ENCODE measurements at places on chromosomes 3 and 15. TPM values are rescaled to one million over a fixed set of nuclear protein-coding genes. Genes with fewer than 3 reads are reported as not detected.
A peak's percentile ranks its signal among the peaks of the same experiment; 100 is the strongest.

PPIB gene
- total RNA-seq, result 289 TPM

RASGRP1 gene
- 0.60 TPM for total RNA-seq

NCEH1 gene
- 26.0 TPM for total RNA-seq

CAMKV gene
- total RNA-seq, result 0.19 TPM

C2CD4A gene
- total RNA-seq, result 2.3 TPM

LEKR1 gene
- 0.88 TPM for total RNA-seq

- no peak overlapping the region for H3K4me3 ChIP-seq
- H3K27ac ChIP-seq, result peak overlapping the region; percentile 7
- peaks cover 6% of the 10 kb centered on the region for H3K4me1 ChIP-seq
- no peak for DNase-seq
- H3K36me3 ChIP-seq, result no peaks in the 10 kb centered on the region
Measured at GRCh38 chr3:171840811-171841619, 2.1 kb upstream of the TMEM212 start.

GRCh38 chr3:67569324-67569723 lies 85.1 kb downstream of the SUCLG2 start:
- H3K4me3 ChIP-seq, result no peak overlapping the region
- H3K27ac ChIP-seq, result no peak overlapping the region
- no peaks in the 10 kb centered on the region for H3K4me1 ChIP-seq
- no peaks in the 10 kb centered on the region for H3K36me3 ChIP-seq
- no peaks in the 10 kb centered on the region for H3K27me3 ChIP-seq

- H3K4me3 ChIP-seq, result no peak overlapping the region
- H3K36me3 ChIP-seq, result no peaks in the 10 kb centered on the region
- H3K27me3 ChIP-seq, result no peaks in the 10 kb centered on the region
- H3K27ac ChIP-seq, result no peak overlapping the region
- DNase-seq, result no peak
Measured at GRCh38 chr3:37598808-37599581, 262.7 kb upstream of the CTDSPL start.

DNA sequence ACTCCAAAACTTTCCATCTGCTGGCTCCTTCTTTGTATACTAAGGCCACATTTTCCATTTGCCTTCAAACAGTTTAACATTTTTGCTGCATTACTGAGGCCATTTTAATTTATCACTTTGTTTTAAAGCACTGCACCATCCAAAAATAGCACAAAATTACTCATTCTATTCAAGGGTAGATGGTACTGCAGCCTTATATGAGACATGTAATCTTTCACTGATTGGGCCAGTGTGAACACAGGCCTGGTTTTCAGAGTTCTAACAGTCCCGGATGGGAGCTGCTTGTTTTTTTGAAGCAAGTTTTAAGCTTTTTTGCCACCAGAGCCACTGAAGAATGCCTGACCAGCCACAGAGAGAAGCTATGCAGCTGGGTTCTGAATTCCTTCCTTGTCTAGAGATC lies 172.3 kb upstream of the TSC22D2 start:
- no peak overlapping the region for H3K27ac ChIP-seq
- no peaks in the 10 kb centered on the region for H3K27me3 ChIP-seq
- no peaks in the 10 kb centered on the region for H3K36me3 ChIP-seq
- no peaks in the 10 kb centered on the region for H3K4me1 ChIP-seq
- DNase-seq, result no peak

DNA sequence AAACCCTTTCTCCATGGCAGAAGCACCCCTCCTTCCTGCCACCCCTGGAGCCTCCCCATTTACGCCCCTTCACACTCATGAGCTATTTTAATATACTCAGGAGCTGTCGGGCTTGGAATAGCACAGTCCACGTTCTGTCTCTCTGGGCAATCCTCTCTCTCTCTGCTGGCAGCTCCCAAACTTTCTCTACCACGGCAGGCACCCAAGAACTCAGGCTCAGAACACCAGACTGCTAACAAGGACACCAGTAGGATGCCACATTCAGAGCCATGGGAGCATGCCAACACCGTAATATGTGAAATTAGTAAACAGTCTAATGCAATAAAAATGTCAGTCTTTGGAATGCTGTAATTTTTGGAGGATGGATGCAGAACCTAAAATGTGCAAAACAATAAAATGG lies 19.3 kb downstream of the TNFAIP8L3 start:
- no peaks in the 10 kb centered on the region for H3K36me3 ChIP-seq
- H3K4me1 ChIP-seq, result no peaks in the 10 kb centered on the region
- H3K27me3 ChIP-seq, result no peaks in the 10 kb centered on the region
- H3K4me3 ChIP-seq, result no peak overlapping the region
- no peak for DNase-seq
- no peak overlapping the region for H3K27ac ChIP-seq

DNA sequence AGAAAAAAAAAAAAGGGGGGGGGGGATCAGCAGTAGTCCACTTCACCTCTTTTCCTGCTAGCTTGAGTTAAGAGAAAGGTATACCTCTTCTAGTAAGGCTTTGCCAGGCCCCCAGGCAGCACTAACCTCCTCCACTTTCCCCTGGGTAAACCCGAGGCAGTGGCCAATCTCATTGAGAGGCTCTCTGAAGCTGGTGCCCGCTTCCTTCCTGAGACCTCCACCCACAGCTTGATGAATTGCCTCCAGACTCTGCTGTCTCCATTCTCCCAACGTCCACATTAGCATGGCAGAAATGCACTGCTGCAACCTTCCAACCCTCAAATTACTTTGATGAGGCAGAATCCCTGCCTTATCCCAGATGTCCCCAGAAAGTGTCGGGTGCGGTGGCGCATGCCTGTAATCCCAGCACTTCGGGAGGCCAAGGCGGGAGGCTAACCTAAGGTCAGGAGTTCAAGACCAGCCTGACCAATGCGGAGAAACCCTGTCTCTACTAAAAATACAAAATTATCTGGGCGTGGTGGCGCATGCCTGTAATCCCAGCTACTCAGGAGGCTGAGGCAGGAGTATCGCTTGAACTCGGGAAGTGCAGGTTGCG lies 15.3 kb downstream of the RLBP1 start:
- H3K4me1 ChIP-seq, result peaks cover 5% of the 10 kb centered on the region
- H3K36me3 ChIP-seq, result no peaks in the 10 kb centered on the region
- DNase-seq, result no peak
- no peak overlapping the region for H3K4me3 ChIP-seq
- H3K27me3 ChIP-seq, result no peaks in the 10 kb centered on the region

DNA sequence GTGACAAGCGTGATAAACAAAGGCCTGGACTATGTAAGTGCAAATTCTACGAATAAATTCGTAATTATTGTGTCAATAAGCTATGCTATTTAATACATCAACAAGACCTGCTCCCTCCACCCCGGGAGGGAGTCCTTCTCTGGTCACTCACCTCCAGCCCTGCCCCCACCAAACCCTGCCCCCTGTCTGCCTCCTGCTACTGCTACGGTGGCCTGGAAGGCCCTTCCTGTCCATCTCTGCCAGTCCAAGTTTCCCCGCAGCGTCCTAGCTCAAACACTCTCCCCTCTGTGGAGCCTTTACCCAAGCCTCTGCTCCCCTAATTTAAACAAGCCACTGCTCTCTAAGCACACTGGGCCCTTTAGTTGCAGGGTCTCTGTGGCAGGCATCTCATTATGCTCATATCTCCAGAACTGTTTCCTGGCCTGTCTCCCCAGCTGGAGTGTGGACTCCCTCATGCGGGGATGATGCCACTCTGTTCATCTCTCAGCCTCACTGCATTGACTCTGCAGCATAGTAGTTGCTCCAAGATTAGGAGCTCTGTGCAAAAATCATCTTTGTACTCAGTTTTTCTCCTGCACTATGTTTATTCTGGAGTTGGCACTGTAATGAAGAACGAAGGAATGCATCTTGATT lies 241.2 kb downstream of the NTRK3 start:
- no peak overlapping the region for H3K27ac ChIP-seq
- no peaks in the 10 kb centered on the region for H3K36me3 ChIP-seq
- DNase-seq, result no peak
- no peaks in the 10 kb centered on the region for H3K27me3 ChIP-seq

GRCh38 chr3:50264383-50264963 lies 4.5 kb upstream of the SEMA3B start:
- peak overlapping the region; percentile 93 for H3K27ac ChIP-seq
- DNase-seq, result peak; percentile 76
- H3K36me3 ChIP-seq, result no peaks in the 10 kb centered on the region
- peaks cover 21% of the 10 kb centered on the region for H3K4me1 ChIP-seq
- H3K4me3 ChIP-seq, result no peak overlapping the region

DNA sequence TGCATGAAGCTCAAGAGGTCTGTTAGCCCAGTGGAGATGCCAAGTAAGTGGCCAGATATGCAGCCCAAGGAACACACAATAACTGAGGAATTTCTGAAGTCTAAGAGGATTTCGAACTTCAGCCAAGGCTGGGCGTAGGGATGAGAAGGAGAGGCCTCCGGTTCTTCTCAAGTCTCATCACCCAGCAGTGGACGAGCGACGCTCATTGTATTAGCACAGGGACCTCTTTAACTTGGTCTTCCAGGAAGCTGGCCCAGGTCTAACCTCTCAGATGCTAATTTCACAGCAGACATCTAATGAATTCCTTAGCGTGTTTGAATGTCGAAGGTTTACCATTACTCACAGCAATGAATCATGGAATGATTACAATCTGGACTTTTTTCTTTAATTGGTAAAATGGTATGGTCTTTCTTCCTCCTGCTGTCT lies 85.0 kb downstream of the HES1 start:
- H3K4me1 ChIP-seq, result no peaks in the 10 kb centered on the region
- H3K36me3 ChIP-seq, result no peaks in the 10 kb centered on the region
- no peak overlapping the region for H3K4me3 ChIP-seq
- no peak overlapping the region for H3K27ac ChIP-seq

DNA sequence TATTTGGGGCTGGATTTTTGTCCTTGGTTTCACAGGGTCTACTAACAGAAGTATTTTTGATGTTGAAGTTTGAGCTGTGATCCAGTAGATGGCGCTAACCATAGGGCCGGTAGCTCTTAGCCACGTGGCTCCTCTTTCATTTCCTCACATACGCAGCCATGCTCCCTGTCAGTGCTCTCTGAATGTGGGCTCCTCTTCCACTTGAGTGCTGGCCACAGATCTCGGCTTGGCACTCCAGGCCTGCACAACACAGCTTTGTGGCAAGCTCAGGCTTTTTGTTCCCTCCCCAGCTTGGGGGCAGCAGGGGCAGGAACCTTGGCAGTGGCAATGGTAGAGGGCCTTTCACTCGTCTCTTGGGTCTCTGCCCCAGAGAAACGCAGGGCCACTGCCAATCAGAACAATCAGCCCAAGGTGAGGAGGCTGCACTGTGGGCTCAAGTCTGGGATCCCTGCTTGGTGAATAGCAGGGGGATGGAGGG lies 18.6 kb upstream of the DNAAF4 start:
- H3K4me1 ChIP-seq, result no peaks in the 10 kb centered on the region
- H3K36me3 ChIP-seq, result no peaks in the 10 kb centered on the region
- no peaks in the 10 kb centered on the region for H3K27me3 ChIP-seq
- no peak overlapping the region for H3K27ac ChIP-seq

DNA sequence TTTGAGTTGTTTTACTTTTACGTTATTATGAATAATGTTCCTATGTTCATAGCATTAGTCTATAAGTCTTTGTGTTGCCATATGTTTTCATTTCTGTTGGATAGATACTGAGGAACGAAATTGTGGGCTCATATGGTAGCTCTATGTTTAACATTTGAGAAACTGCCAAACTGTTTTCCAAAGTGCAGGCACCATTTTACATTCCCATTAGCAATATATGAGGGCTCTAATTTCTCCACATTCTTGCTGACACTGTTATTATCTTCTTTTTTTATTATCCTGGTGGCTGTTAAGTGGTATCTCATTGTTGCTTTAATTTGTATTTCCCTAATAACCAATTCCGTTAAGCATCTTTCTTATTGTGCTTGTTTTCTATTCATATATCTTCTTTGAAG lies 1.8 kb upstream of the PIK3R4 start:
- H3K27ac ChIP-seq, result no peak overlapping the region
- H3K4me3 ChIP-seq, result no peak overlapping the region
- H3K27me3 ChIP-seq, result no peaks in the 10 kb centered on the region
- H3K4me1 ChIP-seq, result peaks cover 8% of the 10 kb centered on the region

DNA sequence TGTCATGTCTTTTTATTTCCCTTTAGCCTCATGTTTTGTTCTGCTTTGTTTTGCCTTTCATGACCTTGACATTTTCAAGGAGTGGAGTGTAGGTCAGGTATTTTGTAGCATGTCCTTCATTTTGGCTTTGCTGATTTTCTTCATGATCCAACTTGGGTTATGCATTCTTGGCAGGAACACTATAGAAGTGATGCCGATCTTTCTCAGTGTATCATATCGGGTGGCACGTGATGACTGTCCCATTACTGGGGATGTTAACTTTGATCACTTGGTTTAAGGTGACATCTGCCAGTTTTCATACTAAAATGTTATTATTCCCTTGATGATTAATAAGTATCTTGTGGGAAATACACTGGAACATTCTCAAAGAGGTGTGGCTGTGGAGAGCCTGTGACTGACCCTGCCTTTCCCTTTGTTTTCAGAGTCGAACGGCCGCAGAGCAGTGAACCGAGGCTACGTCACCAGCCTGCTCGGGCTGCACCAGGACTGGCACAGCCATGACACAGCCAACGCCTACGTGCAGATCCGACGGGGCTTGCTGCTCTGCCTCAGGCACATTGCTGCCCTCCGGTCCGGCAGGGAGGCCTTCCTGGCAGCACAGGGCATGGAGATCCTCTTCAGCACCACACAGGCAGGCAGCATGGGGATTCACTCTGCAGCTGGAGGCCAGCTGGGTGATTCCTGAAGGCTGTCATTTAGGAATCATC lies 167.7 kb downstream of the AGBL1 start:
- H3K27ac ChIP-seq, result no peak overlapping the region
- H3K27me3 ChIP-seq, result no peaks in the 10 kb centered on the region
- no peak for DNase-seq
